ENCODE measurements at places on chromosomes 5 and 9. TPM values are rescaled to one million over a fixed set of nuclear protein-coding genes. Genes with fewer than 3 reads are reported as not detected.

The OR2V1 gene
- total RNA-seq = not detected

The LCN1 gene
- not detected for total RNA-seq

The PHAX gene
- 46.7 TPM for total RNA-seq

The FOXD4L5 gene
- total RNA-seq = not detected

The SIT1 gene
- total RNA-seq = not detected

The RHOBTB3 gene
- 57.0 TPM for total RNA-seq

The STK32A gene
- total RNA-seq = 37.9 TPM

The WNT8A gene
- total RNA-seq = not detected

The SHISAL2B gene
- not detected for total RNA-seq

The CRB2 gene
- not detected for total RNA-seq

The HMGXB3 gene
- 53.7 TPM for total RNA-seq

- DNase-seq = peak; percentile 59
Measured at GRCh38 chr5:39218482-39219402, 621 bp downstream of the FYB1 start.

DNA sequence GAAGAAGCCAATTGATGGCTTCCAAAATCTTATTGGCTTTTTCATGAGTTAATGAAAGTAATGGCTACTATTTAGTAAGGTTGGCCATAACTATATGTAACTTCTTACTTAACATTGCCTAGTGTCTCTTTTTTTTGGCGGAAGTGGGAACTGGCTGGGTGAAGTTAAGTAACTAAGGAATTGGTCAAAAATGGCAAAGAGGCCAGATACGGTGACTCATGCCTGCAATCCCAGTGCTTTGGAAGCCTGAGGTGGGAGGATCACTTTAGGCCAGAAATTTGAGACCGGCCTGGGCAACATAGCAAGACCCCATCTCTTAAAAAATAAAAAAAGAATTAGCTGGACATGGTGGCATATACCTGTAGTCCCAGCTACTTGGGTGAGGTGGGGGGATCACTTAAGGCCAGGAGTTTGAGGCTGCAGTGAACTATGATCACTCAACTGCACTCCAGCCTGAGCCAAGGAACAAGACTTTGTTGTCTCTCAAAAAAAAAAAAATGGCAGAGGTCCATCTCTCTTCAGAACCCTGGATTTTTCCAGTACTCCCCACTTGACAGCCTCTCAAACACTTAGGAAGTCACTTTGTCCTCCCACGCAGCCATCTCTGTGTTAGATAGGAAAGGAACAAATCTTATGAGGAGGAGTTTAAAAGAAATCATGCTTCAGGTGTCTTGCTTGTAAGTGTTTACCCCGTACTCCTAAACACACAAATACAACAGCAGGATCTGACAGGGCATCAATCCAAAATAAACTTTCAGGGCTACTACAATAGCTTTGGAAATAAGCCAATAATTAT, 75.7 kb downstream of the TEK start:
- DNase-seq = no peak

GRCh38 chr5:91357012-91357634, 26.0 kb downstream of the ARRDC3 start:
- DNase-seq = no peak

DNA sequence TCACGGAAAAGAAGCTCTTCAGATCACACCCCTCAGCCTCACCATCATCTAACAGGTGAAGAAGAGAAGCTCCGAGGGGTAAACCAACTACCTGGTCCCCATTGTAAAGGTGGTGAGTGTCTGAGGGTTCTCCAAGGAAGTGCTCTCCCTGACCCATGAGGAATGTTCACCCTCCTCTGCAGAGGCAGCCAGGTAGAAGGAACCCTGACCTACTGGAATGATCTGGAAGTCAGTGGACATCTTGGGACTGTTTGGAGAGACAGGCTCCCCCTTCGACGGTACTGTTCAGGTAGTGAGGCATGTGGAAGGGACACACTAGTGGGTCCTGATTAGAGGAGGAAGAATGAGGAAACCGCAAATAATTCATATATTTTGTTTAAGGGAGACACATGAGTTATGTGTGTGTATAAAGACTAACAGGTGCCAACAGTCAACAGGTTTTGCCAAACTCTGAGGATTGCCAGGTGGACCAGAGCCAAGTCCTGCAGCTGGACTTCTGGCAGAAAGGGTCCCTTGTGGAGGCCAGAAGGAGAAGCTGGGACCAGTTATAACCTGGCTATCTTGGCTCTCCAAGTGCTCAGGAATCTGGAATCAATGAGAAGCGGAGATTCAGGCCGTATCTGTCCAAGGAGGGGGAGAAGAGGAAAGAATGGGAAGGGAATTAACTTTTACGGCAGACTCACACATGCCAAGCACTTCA, 3.0 kb upstream of the ZBTB34 start:
- no peak for DNase-seq

- DNase-seq = no peak
Measured at GRCh38 chr5:148543727-148544126, 110.6 kb downstream of the HTR4 start.

DNA sequence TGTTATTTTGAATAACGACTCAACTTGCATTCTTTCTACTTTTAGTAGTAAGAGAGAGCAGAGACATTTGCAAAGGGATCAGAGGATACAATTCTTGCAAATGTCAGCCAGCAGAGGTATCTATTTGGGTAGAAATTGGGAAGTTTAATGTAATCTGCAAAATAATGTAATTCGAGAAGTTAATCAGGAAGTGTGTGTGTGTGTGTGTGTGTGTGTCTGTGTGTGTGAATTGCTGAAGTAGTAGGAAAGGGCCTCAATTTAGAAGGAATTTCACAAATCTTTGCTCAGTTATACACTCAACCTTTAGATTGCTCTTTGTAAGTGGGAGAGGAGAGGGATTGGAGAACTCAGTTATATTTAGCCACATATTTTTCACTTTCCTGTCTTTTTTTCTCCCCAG, 11.0 kb upstream of the IFNA1 start:
- DNase-seq = no peak

GRCh38 chr5:691817-692528, 1.2 kb downstream of the TPPP start:
- DNase-seq = no peak

DNA sequence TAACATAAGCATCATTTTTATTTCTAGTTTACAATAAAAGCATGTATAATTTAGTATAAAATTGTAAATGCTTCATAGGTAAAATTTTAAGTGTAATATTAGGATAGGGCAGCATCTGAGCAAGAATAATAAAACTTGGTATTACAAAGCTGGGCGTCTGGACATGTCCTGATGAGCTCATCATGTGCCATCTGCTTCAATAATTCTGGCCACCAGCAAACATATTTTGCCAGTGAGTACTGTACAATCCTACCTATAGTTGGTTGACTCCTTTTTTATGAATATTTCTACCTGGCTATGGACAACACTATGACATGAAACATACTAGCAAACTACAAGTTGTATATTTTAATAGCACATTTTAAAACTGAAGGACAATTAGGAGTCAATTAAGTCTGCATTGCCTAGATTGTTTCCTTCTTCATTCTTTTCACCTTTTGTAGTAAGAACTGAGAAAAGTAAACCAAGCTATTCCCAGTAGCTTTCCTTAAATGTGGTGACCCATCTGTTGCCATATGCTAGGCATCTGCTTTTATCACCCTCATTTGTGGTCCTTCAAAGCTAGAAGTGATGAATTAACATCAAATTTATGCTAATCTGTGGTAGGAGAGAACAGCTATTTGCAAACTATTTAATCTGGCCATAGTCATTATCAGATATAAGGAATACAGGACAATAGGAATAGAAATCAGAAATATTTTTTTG, 23.4 kb downstream of the LURAP1L start:
- no peak for DNase-seq

DNA sequence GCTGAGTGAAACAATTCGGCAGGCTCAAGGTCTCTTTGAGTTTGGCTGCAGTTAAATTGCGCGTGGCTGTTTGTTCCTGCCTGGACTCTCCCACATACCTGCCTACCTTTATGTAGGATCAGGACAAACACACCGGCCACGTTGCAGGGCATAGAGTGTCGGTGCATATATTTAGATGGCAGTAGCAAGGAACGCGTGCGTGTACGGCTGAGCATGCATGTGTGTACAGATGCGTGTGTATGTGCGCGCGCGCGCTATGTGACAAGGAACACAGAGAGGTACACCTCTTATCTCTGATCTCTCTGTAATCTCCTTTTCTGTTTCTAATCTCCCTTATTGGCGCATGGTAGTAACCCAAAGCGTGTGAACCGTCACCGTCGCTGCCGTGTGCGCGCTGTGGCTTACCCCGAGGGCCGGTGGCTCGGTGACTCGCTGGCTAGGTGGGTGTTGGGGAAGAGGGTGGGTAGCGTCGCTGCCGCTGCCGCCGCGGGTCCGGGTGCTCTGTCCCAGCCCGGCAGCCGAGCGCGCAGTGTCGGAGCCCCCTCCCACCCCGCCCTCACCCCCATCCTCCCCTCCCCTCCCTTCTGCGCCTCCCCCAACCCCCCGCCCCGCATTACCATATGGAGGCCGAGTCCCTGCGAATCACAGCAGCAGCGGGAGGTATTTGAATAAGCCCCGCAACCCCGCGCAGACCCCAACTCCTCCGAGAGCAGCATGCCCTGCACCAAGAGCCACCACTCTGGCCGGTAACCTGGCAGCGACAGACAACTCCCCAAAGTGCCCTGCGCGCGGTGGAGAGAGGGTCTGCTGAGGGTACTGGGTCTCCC, 204.8 kb downstream of the MEF2C start:
- DNase-seq = no peak

GRCh38 chr5:173542159-173542558, 74.3 kb downstream of the BOD1 start:
- no peak for DNase-seq

- peak; percentile 32 for DNase-seq
Measured at GRCh38 chr5:23268136-23268535, 239.3 kb upstream of the PRDM9 start.

DNA sequence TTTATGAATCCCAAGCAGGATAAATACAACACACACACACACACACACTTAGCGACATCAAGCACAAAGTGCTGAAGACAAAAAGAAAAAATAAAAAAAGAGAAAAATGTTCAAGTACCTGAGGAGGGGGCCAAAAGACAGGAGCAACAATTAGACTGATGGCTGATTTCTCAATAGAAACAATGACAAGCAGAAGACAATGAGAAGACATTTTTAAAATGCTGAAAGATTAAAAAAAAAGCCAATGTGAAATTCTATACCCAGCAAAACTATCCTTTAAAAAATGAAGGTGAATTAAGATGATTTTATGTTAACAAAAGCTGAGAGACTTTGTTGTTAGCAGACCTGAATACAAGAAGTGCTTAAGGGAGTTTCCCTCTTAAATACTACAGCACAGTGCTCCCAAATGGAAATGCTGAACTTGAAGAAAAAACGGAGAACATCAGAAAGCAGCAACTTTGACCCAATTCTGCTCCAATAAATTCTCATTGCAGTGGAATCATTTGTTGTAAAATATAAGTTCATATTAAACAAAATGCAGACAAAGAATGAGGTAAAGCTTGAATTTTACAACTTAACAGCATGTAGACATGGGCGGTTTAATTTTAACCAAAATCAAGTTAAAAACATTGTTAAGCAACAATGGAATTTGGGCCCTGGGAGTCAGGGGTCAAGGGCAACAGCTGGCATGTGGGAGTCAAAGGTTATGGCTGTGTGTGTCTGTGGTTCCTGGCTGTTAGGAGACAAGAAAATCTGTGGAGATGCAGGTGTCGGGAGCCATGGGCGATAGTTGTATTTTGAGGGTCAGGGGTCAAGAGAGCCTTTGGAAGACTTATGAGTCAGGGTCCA, 776 bp upstream of the RANBP17 start:
- DNase-seq = no peak

- no peak for DNase-seq
Measured at GRCh38 chr9:109535365-109535764, 37.3 kb upstream of the PTPN3 start.

DNA sequence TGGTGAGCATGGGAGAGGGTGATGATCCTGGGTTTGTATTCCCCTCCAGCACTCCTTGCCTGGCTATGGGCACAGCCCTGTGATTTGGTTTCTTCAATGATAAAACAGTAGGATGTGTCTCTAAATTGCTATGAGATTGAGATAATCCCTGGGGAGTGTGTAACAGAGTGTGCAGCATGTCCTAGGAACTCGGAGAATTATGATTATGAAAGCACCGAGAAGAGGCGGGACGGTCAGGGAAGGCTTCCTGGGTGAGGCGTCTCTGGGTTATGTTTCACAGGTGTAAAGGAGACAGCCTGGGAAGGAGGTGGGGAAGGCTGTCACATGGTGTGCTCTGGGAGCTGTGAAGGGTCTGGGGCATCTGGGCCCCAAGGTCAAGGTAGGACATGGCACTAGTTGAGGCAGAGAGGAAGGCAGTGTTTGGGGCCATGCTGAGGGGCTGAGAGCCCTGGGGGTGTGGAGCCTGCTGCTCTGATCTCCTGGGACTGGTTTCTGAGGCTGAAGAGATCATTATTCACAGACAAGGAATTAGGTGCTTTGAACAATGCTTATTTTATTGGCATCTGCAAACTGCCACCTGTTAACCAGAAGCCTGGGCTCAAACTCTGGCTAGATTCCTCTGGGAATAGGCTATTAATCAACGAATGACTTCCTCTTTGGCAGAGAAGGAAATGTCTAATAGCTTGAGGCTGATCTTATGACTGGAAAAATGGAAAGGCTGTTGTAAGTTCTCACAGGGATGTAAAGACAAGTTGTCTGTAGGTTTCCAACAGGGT, 73.8 kb upstream of the IL12B start:
- peak; percentile 75 for DNase-seq

- peak; percentile 76 for DNase-seq
Measured at GRCh38 chr5:142108432-142109330, at the start of gene NDFIP1. Gene NDFIP1 (plus strand): TSS chr5:142108779. CDS start chr5:142108975, 196 bp downstream.

DNA sequence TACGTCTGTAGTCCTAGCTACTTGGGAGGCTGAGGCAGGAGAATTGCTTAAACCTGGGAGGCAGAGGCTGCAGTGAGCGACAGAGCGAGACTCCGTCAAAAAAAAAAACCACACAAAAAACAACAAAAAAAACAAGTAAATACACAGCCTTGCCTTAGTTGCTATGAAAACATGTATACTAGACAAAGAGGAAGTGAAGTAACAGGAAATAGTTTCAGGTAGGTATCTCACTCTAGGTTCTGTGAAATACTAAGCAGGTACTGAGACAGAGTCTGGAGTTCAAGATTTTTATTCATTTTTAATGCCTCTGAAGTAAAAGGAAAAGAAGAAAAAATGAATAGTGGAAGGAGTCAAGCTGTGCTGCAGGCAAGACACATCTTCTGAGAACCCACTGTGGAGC, 687.9 kb upstream of the RGMB start:
- no peak for DNase-seq

GRCh38 chr5:9470410-9470809, 75.5 kb downstream of the SEMA5A start:
- DNase-seq = no peak

DNA sequence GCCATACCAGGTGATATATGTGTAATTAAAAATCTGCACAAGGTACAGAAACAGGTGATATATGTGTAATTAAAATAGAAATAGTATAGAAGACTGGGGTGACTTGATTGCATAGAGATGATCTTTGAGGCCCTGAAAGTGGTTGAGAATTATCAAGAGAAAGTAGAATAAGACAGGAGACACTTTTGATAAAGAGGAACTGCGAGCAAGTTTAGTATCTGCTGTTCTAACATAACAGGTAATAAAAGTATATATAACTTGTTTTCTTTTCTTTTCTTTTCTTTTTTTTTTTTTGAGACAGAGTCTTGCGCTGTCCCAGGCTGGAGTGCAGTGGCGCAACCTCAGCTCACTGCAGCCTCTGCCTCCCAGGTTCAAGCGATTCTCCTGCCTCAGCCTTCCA, 5.4 kb downstream of the SNX2 start:
- no peak for DNase-seq

GRCh38 chr5:67273689-67274356, 77.2 kb upstream of the CD180 start:
- no peak for DNase-seq

GRCh38 chr5:163252950-163253349, 184.4 kb upstream of the CCNG1 start:
- DNase-seq = no peak

Measured in SK-MEL-5 (cell line).